Stimulated activated CD4-positive, alpha-beta T cell treated with anti-CD3 and anti-CD28 coated beads, TNF-alpha, amount 100 ng/mL, for 4 hours (primary cell): ENCODE measurements at places on chromosomes 12 and 14.

DNA sequence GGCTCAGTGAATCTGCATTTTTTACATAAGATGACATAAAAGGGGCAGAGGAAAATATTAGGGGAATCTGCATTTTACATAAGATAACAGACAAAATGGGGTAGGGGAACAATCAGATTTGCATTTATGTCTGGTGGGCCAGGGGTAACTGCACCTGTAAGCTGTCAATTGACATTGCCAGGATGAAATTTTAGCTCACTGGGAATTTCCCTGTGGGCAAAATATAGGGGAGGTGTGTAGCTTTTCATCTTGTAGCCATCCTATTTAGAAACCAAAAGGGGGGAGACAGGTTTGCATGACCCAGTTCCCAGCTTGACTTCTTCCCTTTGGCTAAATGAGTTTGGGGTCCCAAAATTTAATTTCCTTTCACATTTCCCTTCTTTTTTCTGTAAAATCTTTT, 3.5 kb downstream of the PCNX4 start:
- DNase-seq, result no peak

- DNase-seq, result no peak
Measured at GRCh38 chr12:80293347-80293746, 150.7 kb upstream of the PTPRQ start.

DNA sequence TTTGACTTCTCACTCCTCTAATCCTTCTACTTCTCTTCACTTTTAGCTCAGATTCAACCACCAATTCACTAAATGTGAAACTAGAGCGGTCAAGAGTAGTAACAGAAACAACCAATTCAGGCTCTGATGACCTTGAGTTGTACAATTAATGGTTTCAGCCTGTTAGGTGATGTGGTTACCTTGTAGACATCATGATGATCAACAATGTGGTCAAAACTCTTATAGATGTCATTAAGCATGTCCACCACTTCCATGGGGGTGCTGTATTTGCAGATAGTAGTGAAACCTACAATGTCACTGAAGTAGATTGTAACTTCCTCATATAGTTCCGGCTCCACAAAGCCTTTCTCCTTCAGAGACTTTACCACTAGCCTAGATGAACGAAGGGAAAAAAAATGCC, 54.1 kb upstream of the PLBD1 start:
- DNase-seq, result no peak

DNA sequence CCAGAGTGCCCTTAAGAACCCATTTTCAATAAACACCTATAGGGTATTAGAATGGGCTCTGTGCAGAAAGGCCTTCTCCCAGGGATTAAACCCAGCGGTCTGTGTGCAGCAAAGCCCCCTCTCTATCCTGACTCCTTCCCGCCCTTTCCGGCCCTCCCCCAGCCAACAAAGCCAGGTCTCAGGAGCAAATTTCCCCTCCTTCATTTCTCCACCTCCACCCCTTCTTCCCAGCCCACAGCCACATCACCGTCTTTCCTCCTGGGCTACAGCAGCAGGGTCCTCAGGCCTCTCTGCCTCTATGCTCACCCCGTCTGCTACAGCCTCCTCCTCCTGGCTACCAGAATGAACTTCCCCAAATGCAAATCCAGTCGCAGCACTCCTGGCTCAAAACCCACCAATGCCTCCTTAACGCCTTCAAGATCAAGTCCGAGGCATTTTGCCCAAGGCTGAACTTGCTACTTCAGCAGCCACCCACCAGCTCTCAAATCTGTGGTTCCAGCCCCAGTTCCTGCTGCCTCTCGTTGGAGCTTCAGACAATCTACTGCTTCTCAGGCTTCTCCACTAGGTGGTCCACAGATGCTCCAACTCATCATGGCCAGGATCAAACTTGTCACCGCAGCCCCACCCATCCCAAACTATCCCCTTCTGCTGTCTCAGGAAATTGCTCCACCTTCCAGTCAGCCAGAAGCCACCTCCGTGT, 134.8 kb downstream of the BCL11B start:
- DNase-seq, result no peak

GRCh38 chr12:85642808-85643207, 193.4 kb downstream of the RASSF9 start:
- no peak for DNase-seq

- DNase-seq, result no peak
Measured at GRCh38 chr12:116604178-116604895, 45.2 kb downstream of the MAP1LC3B2 start.
